WTC11 (cell line): ENCODE measurements at places on chromosomes 4 and X. TPM values are rescaled to one million over a fixed set of nuclear protein-coding genes. Genes with fewer than 3 reads are reported as not detected.
A peak's percentile ranks its signal among the peaks of the same experiment; 100 is the strongest.

Gene BMPR1B
- total RNA-seq, result 0.77 to 1.1 TPM (median 1.1 TPM) in 3 replicates

Gene STK32B
- total RNA-seq, result 1.2 to 1.9 TPM (median 1.6 TPM) in 3 replicates

Gene CCSER1
- 0.71 to 1.1 TPM (median 0.87 TPM) in 3 replicates for total RNA-seq

Gene OTOP1
- not detected in 3 replicates for total RNA-seq

Gene FGF5
- total RNA-seq, result not detected in 3 replicates

Gene SERPINA7
- total RNA-seq, result not detected in 3 replicates

GRCh38 chr4:183098019-183098722 lies 886 bp upstream of the WWC2 start:
- peak; percentile 52 for DNase-seq

DNA sequence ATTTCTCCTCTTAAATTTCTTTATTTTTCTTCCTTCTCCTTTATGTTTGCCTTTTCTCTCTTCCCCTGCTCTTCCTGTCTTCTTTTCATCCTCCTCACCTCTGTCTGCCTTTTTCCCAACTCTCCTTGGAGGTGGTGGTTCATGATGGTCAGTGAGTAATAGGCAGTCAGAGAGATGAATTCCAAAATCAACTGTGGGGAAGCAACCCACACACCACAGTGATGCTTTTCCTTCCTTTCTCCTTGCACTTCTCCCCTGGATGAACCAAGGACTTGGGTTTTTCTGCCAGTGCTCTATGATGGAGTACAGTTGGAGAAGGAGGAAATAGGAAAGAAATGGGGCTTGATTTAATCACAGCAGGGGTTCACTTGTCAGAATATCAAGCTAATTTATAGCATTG lies 153.8 kb downstream of the DCK start:
- no peak for DNase-seq

- no peak for DNase-seq
Observed at GRCh38 chrX:115679460-115679859, 118.5 kb downstream of the PLS3 start.

GRCh38 chr4:7190691-7191545 lies 1.4 kb upstream of the SORCS2 start:
- DNase-seq, result no peak

- no peak for DNase-seq
Observed at GRCh38 chr4:36163198-36163597, 81.1 kb downstream of the ARAP2 start.

GRCh38 chrX:12378253-12378652 lies 240.0 kb downstream of the FRMPD4 start:
- no peak for DNase-seq

DNA sequence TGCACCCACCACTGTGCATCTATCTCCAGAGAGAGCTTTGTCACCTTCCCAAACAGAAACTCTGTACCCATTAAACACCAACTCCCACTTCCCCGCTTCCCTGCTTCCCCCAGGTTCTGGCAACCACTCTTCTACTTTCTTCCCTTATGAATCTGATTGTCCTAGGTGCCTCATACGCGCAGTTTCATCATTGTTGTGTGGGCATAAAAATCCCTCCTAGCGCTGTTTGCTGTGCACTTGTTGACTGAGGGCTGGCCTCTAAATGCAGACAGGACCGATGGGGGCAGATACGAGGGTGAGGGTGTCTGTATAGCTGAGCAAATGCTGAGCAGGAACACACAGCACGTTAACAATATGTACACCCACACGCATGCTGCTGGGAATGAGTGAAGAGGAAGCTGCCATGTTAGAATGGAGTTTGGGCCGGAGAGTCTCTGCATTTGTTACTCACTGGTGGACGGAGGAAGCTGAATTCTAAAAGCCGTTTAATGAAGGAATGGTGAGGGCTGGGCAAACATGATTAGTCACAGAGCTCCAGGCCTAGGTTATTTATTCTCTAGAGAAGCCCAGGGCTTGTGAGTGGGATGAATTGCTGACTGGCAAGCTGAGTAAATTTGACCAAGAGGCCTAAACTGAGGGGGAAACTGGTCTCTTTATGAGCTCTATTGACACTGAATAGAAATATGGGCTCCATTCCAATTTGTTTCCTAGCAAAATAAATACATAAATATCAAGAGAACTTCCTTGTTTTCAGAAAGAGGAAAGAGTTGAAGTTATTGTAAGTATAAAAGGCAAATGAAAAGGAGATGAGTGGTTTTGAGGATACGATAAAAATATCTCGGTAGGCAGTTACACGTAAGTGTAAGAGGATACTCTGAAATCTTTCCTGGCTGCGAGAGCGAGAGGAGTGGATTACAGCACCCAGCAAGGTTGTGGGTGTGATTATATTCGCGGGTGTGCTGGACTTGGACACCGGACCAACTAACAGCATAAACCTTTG lies 95.9 kb upstream of the RPS6KA3 start:
- DNase-seq, result no peak

DNA sequence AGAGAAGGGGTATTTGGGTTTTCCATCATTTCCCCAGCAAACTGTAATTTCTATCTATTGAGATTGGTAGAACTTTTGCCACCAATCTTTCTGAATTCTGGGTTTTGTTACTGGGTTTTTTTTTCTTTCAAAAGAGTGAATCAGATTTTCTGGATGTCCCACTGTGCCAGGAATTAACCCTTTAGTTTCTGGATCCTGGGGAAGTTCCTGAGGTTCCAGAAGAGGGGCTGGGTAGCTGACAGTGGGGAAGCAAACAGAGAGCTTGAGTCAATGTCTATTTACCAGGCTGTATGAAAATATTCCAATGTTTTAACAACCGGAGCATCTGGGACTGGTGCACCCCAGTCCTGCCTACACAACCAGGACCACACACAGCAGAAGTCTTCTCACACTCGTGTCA lies 25.8 kb upstream of the SOD3 start:
- no peak for DNase-seq

GRCh38 chrX:12721042-12721441 lies 70.2 kb upstream of the PRPS2 start:
- DNase-seq, result peak; percentile 40

DNA sequence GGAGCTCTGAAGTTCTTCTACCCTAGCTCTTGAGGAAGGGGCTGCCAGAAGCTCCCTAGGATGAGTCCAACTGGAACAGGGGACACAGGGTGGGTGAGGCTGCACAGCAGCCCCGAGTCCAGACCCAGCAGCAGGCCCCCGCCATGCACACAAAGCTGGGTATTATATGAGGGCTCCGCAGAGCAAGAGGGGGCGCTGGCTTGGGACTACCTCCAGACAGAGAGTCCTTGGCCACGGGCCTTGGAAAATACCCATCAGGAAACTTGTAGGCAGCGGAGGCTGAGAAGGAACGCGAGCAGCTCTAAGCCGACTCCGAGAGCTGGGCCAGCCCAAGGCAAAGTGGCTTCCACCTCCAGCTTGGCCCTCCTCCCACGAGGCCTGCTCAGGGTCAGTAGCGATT lies 8.1 kb downstream of the HCFC1 start:
- DNase-seq, result no peak

DNA sequence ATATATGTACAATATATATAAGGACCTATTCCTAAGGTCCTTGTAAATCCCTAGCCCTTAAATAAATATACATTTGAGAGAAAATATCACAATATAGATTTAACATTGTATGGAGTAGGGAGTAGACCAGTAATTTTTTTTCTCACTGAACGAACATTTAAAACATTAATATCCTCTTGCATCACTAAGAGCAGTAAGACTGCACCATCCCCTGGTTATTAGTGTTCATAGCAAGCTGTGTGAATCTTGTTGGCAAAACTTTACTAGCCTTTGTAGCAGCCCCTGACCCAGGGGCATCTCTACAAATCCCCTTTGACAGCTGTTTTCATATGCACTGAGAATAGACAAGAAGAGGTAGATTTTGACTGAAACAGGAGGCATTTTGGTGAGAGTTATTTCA lies 146.5 kb downstream of the IL1RAPL2 start:
- DNase-seq, result no peak

- DNase-seq, result no peak
Observed at GRCh38 chr4:184395971-184396391, 78.4 kb downstream of the IRF2 start.

GRCh38 chr4:637536-638280 lies 12.3 kb downstream of the PDE6B start:
- peak; percentile 10 for DNase-seq

DNA sequence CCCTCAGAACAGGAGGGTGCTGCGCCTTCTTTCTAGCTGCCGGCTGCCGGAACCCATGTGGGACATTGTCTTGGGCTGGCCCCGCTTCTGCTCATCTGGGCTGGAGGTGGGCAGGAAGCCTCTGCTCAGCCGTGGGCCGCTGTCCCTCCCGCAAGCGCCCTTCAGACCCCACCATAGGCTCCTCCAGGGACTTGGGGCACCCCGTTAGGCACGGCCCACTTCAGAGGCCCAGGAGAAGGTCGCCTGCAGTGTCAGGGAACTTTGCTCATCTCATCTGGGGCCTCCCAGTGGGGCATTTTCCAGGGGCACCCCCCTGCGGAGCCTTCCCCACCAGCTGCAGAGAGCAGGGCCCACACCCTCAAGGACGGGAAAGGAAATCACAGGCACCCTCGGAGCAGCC lies 32.9 kb downstream of the DOK7 start:
- DNase-seq, result no peak

DNA sequence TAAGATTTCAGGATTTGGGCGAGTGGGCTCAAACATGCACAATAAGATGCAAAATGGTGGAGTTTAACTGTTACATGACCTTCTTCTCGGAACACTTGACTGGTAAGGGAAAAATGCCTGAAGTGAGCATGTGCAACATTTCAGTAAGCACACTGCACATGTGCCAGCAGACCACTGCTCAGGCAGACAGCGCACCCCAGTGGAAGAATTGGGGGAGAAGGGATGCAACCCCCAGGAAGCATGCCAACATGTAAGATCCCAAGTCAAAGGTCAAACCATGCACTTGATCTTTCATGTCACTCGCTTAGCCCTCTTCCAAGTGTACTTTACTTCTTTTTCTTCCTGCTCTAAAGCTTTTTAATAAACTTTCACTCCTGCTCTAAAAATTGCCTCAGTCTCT lies 256.3 kb downstream of the CENPC start:
- peak; percentile 73 for DNase-seq

DNA sequence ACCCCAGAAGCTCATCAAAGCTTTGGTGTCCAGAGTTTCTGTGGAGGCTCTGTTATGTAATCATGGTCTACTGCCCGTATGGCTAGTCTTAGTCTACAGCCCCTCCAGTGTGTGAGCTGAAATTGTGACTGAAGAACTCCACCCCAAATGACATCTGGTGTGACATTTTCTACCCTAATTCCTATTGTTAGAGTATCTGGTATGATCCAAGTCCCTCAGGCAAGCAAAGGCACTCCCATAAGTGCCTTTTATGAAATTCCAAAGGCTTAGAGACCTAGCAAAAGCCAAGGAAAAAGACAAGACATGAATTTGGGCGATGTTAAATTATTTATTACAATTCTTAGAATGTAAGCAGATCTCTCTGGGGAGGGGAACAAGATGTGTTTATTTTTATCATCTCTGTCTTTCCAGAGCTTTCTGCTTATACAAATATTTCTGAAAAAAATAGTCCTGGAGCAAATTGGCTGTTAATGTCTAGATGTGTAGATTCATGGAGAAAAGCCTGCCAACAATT lies 417.4 kb downstream of the CCSER1 start:
- no peak for DNase-seq

GRCh38 chrX:153974003-153974725 lies 1.6 kb downstream of the TMEM187 start:
- DNase-seq, result no peak

GRCh38 chr4:74055096-74055495 lies 16.6 kb upstream of the CXCL3 start:
- no peak for DNase-seq

DNA sequence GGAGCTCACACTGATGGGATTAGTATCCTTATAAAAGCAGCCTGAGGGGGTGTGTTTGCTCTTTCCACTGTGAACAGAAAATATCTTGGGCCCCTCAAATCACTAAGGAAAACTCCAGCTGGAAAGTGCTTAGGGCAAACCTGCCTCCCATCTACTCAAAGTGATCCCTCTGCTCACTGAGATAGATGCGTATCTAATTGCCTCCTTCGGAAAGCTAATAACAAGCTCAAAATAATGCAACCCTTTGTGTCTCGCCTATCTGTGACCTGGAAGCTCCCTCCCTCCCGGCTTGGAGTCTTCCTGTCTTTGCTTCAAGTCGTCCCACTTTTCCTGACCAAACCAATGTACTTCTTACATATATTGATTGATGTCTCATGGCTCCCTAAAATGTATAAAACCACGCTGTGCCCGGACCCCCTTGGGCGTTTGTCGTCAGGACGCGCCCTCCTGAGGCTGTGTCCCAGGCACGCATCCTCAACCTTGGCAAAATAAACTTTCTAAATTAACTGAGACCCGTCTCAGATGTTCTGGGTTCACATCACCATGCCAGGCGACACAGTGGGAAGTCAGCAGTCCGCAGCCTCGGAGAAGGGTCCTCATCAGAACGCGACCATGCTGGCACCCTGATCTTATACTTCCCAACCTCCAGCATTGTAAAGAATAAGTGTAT lies 34.1 kb upstream of the SORCS2 start:
- DNase-seq, result no peak

GRCh38 chr4:38818441-38818976 lies 13.9 kb upstream of the TLR1 start:
- no peak for DNase-seq

- no peak for DNase-seq
Observed at GRCh38 chr4:1048773-1049590, 37.6 kb downstream of the FGFRL1 start.
